ENCODE measurements at places on chromosomes 11 and 22.

DNA sequence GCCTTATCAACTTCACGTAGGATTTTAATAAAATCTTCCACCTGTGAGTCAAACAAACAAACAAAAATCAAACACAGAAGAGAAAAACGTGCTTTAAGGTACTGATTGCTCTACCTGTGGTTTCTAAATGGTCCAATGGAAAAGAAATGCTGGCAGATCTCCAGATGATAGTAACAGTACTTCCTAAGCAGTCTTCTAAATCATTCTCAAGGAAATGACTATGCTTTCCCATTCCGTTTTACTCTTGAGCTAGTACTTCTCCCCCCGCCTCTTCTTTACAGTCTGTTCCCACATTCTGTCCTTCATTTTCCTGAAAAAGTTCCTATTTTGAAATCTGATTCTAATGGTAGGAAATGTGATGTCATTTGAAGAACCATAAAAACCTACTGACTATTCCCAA is 25.4 kb downstream of the SAAL1 start:
- peaks cover 13% of the 10 kb centered on the region for H3K36me3 ChIP-seq
- no peak overlapping the region for H3K4me3 ChIP-seq
- no peaks in the 10 kb centered on the region for H3K27me3 ChIP-seq
- no peak for DNase-seq
- no peaks in the 10 kb centered on the region for H3K4me1 ChIP-seq

DNA sequence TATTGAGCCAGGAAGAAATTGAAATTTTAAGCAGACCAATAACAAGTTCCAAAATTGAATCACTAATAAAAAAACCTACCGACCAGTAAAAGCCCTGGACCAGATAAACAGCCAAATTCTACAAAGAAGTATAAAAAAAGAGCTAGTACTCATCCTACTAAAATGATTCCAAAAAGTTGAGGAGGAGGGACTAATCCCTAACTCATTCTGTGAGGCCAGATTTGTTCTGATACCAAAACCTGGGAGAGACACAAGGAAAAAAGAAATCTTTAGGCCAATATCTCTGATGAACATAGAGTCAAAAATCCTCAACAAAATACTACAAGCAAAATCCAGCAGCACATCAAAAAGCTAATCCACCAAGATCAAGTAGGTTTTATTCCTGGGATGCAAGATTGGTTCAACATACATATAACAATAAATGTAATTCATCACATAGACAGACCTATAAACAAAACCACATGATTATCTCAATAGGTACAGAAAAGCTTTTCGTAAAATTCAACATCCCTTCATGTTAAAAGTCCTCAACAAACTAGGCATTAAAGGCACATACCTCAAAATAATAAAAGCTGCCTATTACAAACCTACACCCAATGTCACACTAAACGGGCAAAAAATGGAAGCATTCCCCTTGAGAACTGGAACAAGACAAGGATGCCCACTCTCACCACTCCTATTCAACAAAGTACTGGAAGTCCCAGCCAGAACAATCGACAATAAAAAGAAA is 13.1 kb downstream of the OR52A5 start:
- H3K27me3 ChIP-seq: no peaks in the 10 kb centered on the region
- H3K4me3 ChIP-seq: no peak overlapping the region
- H3K27ac ChIP-seq: no peak overlapping the region
- no peaks in the 10 kb centered on the region for H3K4me1 ChIP-seq

- no peak overlapping the region for H3K4me3 ChIP-seq
- DNase-seq: no peak
- no peaks in the 10 kb centered on the region for H3K36me3 ChIP-seq
- peaks cover 26% of the 10 kb centered on the region for H3K4me1 ChIP-seq
- H3K27me3 ChIP-seq: no peaks in the 10 kb centered on the region
Observed at GRCh38 chr22:46482056-46482675, 55.3 kb downstream of the CELSR1 start.

GRCh38 chr11:58912124-58912523 is 27.2 kb upstream of the GLYATL1 start:
- H3K27me3 ChIP-seq: no peaks in the 10 kb centered on the region
- DNase-seq: no peak
- no peak overlapping the region for H3K27ac ChIP-seq
- H3K4me3 ChIP-seq: no peak overlapping the region
- no peaks in the 10 kb centered on the region for H3K36me3 ChIP-seq
- no peaks in the 10 kb centered on the region for H3K4me1 ChIP-seq

DNA sequence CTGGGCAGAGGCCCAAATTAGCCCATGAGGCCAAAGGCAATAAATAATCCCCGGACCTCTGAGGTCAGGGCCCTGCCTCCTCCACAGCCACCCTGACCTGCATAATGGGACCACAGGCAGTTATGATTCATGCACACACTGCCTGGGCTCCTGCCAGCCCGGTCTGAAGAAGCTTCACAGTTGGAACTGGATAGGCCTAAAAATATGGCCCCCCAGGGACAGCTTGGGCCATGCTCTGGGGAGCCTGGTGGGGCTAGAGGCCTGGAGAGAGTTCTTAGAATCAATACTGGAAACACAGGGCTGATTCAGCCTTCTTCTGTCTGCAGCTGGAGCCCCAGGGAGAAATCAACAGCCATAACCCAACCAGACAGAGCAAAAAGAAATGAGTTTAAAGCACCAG is 112.8 kb upstream of the CADM1 start:
- no peak overlapping the region for H3K27ac ChIP-seq
- peaks cover 8% of the 10 kb centered on the region for H3K4me1 ChIP-seq
- no peak overlapping the region for H3K4me3 ChIP-seq
- no peaks in the 10 kb centered on the region for H3K36me3 ChIP-seq

DNA sequence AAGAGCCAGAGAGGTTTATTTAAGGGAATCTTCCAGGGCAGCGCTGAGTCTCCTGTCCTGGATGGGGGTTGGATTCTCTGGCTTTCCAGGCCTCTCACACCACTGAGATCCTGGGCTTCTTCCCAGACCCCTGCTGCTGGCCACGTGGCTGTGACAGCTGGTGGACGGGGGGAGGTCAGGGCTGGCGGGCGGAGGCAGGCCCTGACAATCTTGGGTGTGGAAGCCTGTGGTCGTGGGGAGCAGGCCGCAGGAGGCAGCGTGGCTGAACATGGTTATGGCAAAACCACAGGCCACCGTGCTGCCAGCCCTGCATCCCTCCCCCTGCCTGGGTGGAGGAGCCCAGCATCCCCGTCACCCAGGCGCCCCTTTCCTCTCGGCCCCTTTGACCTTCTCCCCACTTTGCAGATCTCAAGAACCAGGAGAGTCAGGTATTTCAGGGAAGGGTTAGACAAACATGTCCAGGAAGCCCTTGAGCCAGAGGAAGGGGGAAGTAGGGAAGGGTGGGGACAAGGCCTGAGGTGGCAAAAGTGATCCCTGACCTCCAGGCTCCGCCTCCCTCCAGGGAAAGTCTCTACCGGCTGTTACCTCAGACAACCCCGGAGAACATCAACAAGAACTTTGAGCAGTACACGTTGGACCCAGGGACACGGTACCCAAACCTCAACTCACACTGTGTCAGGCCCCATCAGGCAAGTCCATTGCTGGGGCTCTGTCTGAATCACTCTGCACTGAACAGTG is 111.8 kb downstream of the MICAL2 start:
- no peaks in the 10 kb centered on the region for H3K4me1 ChIP-seq
- H3K4me3 ChIP-seq: no peak overlapping the region
- no peaks in the 10 kb centered on the region for H3K36me3 ChIP-seq

DNA sequence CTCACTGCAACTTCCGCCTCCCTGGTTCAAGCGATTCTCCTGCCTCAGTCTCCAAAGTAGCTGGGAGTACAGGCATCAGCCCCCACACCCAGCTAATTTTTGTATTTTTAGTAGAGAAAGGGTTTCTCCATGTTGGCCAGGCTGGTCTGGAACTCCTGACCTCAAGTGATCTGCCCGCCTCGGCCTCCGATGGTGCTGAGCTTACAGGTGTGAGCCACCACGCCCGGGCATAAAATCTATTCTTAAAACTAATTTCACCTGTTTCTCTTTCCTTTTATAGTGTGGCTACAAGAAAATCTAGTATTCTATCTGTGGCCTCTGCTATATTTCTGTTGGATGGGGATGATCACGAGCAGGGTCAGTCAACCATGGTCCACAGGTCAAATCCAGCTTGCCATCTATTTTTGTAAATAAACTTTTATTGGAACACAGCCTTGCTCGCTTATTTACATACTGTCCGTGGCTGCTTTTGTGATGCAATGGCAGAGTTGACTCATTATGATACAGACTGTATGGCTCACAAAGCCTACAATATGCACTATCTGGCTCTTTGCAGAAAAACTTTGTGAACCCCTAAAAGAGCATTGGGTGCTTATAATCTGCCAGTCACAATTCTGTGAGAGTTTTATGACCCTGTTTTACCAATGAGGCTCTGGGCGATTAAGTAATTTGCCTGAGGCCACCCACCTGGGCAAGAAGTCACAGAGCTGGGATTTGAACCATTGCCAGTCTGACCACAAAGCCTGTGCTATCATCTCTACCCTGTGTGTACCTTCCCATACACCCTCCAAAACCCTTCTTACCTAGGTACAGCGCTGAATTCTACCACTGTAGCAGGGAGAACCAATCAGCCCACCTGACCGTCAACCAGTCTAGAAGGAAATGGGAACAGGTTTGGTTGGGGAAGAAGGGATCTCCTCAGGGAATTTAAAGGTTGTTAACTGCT is 28.3 kb downstream of the SLC1A2 start:
- H3K4me1 ChIP-seq: peaks cover 7% of the 10 kb centered on the region
- H3K4me3 ChIP-seq: no peak overlapping the region
- no peak for DNase-seq
- H3K27ac ChIP-seq: no peak overlapping the region
- no peaks in the 10 kb centered on the region for H3K36me3 ChIP-seq

DNA sequence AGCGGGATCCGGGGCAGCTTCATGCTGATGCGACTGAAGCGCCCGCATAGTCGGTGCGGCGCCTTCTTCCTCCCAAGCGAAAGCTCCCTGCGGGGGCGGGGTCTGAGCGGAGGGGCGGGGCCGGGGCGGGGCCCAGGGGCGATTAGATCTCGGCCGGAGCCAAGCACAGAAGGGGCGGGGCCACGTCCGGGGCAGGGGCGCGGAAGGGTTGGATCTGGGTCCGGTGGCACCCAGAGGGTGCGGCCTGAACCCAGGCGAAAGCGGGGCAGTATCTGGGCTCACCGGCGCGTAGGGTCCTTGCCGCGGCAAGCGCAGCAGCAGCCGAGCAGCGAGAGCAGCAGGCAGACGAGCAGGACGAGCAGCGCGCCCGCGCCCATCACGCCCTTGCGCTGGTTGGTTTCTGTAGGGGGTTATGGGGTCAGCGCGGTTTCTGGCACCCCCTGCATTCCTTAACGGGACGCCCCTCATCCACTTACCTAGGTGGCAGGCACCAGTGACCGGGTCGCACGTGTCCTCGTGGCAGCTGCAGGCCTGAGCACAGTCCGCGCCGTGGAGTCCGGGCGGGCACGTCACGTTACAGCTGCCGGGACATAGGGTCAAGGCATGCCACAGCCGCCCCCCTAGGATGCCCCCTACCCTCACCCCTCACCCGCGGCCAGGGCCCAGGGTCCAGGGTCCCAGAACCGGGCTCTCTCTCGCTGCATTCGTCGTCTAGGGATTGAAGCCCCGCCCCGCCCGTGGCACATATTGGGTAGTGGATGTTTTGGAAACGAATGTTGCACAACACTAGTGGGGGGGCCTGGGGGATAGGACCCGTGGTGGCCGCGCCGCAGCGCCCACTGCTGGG is 8.1 kb downstream of the SCARF2 start:
- peaks cover 20% of the 10 kb centered on the region for H3K4me1 ChIP-seq
- peaks cover 24% of the 10 kb centered on the region for H3K27me3 ChIP-seq
- no peak overlapping the region for H3K4me3 ChIP-seq

GRCh38 chr11:131838016-131838415 is 467.6 kb downstream of the NTM start:
- no peaks in the 10 kb centered on the region for H3K4me1 ChIP-seq
- H3K27me3 ChIP-seq: no peaks in the 10 kb centered on the region
- no peaks in the 10 kb centered on the region for H3K36me3 ChIP-seq
- H3K4me3 ChIP-seq: no peak overlapping the region

DNA sequence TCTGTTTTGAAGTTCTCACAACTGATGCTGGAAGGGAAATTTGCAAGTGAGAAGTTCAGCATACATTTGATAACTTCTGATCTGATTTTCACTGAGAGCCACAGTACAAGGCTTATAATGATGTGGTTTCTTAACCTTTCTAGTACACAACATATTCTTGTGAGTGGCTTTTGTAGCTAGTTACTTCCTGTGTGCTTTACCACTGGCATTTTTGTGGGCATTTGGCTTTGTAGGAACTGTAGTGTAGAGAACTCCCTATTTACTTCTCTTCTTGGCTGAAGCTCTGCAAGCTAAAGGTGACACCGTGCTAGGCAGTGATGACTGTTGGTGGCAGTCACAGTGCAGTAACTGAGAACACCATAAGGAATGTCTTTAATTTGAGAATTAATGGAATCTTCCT is 14.9 kb downstream of the USP47 start:
- no peaks in the 10 kb centered on the region for H3K4me1 ChIP-seq
- no peaks in the 10 kb centered on the region for H3K36me3 ChIP-seq
- H3K27ac ChIP-seq: no peak overlapping the region
- no peak for DNase-seq
- H3K27me3 ChIP-seq: no peaks in the 10 kb centered on the region

- H3K27ac ChIP-seq: peak overlapping the region; percentile 91
- peaks cover 68% of the 10 kb centered on the region for H3K36me3 ChIP-seq
- peaks cover 6% of the 10 kb centered on the region for H3K4me1 ChIP-seq
- H3K4me3 ChIP-seq: peak overlapping the region; percentile 80
- no peak for DNase-seq
Observed at GRCh38 chr11:125625225-125625629, 264 bp downstream of the CHEK1 start.

DNA sequence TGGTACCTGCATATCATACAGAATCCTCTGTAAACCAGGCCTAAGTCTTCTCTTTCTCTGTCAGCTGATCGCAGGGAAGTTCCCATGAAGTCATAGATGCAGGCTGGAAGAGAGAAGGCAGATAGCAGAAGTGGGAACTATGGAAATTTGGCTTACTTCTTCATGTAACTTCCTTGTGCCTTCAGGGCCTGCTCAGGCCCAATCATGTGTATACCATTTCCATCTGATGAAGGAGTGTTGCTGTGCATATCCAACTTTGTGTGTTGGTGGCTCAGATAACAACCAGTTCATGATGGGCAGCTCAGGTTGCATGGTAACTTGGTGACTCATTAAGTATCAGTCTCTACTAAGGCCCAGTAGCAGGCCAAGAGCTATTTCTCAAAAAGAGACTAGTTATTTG is 53.1 kb upstream of the CEP295 start:
- no peaks in the 10 kb centered on the region for H3K27me3 ChIP-seq
- DNase-seq: no peak
- no peak overlapping the region for H3K27ac ChIP-seq
- H3K36me3 ChIP-seq: no peaks in the 10 kb centered on the region

DNA sequence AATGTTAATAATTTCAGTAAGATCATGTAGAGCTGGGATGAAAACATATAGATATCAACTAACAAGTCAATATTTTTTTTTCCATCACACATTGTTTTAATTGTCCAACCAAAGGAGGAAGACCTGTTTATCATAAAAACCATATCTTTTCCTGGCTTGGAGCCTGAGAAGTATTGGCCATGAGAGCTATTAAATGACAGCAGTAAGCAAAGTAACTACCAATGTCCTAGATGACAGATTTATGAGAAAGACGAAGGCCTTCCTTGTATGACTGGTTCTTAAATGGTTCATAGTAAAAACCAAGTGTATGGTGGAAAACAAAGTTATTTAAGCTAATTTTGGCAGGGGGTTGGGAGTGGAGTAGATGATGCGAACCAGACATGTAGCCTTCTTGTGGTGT is 1147.1 kb upstream of the TENM4 start:
- H3K27me3 ChIP-seq: no peaks in the 10 kb centered on the region
- DNase-seq: no peak
- peaks cover 5% of the 10 kb centered on the region for H3K4me1 ChIP-seq
- H3K27ac ChIP-seq: no peak overlapping the region
- no peak overlapping the region for H3K4me3 ChIP-seq

- H3K4me1 ChIP-seq: peaks cover 7% of the 10 kb centered on the region
- H3K4me3 ChIP-seq: no peak overlapping the region
- H3K36me3 ChIP-seq: no peaks in the 10 kb centered on the region
- DNase-seq: no peak
- no peak overlapping the region for H3K27ac ChIP-seq
Observed at GRCh38 chr11:129722529-129722928, 93.1 kb upstream of the TMEM45B start.
